ENCODE measurements at places on chromosomes 7 and 10.

- DNase-seq: no peak
Measured at GRCh38 chr10:31836569-31837406, 91.8 kb downstream of the ARHGAP12 start.

DNA sequence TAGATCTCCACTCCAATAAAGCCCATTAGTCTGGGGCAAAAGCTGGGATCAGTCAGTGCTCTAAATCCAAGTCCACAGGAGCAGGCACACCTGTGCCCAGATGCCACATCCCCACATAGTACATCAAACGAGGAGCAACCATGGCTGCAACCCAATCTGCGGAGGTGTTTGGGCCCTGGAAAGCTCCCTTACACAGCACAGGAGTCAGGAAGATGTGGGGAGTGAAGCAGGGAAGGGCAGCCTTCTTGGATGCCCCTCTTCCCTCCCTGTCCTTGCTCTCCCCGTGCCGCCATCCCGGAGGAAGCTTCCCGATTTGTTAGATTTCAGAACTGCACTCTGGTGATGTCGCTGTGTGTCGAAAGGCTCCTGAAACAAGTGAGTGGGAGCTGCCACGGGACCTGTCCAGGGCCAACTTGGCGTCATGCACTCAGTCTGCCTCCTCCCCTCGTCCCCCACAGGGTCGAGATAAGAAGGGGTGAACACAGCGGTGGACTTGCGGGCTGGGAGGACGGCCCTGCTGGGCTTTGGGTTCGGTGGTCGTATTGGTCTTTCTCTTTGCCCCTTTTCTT is 230.6 kb upstream of the GRB10 start:
- DNase-seq: no peak

DNA sequence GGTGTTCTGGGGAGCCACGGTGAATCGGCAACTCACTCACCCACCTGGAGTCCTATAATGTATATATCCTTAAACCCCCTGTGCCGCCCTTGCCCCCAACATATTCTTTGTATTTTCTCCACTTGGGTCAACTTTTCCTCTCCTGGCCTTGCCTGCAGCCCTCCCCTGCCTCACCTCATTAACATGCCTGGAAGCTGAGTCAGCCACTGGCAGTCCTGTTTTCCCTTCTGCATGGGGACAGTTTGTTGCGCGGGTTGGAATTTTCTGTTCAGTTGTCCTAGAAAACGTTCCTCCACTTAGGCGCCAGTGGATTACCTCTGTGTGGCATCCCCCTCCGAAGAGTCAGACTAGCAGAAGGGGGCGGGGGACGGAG is 97.4 kb downstream of the C10orf105 start:
- DNase-seq: no peak

DNA sequence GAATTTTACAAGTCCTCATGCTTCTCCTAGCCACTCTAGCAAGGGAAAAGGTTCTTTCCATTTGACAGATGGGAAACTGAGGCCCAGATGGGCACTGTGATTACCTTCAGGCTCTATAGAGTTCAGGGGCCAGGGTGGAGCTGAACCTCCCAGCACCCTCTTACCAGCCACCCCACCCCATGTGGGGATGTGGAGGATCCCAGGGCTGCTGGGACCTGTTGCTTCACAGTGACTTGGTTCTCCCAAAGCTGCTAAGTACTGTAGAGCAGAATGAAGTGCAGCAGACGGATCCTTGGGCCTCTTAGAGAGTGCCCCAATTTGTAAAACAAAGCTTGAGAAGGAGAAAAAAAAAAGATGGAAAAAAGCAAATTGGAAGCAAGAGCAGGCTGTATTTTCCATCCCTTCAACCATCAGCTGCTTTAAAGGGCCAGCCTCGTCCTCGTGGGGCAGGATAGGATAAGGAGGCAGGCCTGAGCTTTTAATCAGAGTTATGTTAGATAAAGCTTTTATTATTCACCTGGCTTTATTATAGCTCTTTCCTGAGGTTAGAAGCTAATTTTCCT is 147.0 kb downstream of the CDH23 start:
- DNase-seq: no peak

DNA sequence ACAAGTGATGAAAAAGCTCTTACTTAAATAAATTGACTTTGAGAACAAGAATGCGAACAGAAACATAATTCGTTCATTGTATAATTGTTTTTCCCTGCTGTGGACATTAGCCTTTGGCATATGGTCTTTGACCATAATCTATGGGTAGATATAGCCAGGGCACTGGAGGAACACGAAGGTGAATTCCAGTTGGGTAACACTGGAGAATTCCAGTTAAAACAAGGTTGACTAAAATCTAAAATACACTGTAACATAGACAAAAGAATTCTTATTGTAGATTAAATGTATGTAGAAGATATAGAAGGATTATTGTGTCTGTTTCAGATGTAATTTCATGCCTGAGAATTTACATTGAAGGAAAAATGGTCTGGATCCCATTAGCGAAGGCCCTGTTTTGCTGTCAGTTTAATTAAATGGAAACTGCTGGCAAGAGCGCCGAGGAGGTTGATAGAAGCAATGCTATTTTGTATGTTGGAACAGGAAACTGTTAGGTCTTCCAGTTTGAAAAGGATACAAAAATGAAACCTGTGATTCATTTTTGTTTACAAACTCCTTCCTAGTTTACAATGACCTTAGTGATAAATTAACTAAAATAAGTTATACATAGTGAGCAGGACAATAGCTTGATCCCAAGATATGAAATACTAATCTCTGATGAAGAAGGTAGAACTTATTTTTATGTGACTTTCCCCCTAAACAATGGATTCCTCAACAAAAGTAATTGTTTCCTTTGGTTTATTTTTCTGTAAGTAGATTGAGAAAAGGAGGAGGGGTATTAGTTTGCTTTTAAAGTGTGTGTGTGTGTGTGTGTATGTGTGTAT is 68.9 kb downstream of the ARID5B start:
- no peak for DNase-seq

- no peak for DNase-seq
Measured at GRCh38 chr7:80359476-80359875, 152.4 kb downstream of the GNAT3 start.

Measured in activated effector memory CD4-positive, alpha-beta T cell treated with anti-CD3 and anti-CD28 coated beads, Interleukin-2, amount 50 U/mL, for 16 hours (primary cell).